ENCODE measurements at places on chromosomes 5 and 9.

- DNase-seq, result no peak
Observed at GRCh38 chr5:40762705-40763104, 6.9 kb upstream of the TTC33 start.

GRCh38 chr9:23769307-23769935, 56.6 kb downstream of the ELAVL2 start:
- DNase-seq, result no peak

- no peak for DNase-seq
Observed at GRCh38 chr9:104914466-104914865, 13.5 kb downstream of the ABCA1 start.

DNA sequence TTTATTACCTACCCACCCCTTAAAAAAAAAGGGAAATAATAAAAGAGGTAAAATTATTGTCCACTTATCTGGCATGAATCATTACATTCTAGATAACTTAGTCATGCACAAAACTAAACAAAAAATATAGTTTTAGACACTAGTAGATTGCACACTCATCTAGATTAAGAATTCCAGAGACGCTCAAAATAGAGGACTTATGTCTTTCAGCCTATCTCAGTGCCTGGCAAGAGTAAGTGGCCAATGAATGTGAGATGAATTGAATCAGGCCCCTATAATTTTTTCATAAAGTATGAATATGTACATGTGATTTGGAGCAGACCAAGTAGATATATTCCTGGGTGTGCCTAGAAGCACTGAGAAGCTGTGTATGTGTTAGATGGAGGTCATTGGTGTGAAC, 2.0 kb upstream of the RXFP3 start:
- DNase-seq, result no peak

- DNase-seq, result no peak
Observed at GRCh38 chr5:106127985-106128384, 1542.8 kb downstream of the EFNA5 start.

DNA sequence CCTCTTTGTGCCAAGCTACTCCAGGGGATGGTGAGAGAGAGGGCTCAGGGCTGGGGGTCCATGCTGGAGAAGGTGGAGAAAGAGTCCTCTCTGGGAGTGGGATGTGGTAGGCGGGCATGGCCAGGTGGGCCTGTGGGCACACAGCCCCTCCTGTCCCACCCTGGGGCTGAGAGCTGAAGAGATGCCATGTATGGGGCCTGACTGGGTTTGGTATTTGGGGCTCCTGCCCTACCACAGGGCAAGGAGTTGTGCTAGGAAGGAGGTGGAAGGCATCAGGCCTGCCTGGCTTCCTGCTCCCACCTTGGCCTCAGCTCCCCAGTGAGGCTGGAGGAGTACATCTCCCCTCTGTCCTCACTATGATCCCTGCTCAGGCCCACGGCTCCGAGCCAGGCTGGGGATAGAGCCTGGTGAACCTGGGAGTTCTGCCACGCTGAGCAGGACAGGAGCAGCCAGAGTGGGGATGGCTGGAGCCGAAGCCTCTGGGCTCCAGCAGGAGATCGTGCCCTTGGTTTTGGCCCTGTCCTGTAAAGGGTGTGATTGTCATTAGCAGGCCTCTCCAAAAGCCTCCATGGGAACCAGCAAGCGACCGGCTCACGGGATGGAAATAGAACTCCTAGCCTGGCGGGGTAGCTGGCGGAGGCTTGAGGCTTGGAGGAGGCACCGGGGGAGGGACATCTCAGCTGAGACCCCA, 75.5 kb downstream of the CACNA1B start:
- DNase-seq, result no peak

DNA sequence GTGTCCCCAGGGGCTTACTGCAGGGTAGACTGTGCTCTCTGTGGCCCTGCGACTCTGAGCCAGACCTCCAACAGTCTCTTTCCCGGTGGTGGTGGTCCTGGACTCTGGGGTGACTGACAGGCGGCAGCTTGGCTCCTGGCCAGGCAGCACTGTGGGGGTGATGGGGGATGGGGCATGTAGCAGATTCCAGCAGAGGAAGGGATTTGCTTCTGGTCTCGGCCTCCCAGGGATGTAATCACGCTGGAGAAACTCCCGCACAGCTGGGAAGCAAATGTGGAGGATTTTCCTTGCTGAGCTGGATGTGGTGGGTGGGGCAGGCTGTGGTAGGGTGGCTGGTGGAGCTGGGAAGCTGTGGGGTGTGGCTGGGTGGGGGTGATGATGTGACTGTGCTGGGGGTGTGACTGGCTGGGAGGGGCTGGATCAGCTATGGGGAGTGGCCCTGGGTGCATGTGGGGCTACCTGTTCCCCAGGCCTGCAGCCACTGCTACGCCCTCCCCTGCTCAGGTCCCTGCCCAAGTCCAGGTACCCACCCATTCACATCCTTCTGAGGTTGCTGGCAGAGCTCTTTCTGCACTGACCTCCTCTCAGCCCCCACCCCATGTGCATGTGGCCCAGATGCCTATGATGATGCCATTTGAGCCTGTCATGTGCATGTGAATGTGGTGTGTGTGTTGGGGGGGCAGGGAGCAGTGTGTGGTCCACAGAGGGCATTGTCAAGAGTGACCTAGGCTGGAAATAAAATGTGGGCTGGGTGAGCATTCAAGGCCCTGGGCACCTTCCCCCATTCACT, 3.8 kb downstream of the NDST1 start:
- no peak for DNase-seq

DNA sequence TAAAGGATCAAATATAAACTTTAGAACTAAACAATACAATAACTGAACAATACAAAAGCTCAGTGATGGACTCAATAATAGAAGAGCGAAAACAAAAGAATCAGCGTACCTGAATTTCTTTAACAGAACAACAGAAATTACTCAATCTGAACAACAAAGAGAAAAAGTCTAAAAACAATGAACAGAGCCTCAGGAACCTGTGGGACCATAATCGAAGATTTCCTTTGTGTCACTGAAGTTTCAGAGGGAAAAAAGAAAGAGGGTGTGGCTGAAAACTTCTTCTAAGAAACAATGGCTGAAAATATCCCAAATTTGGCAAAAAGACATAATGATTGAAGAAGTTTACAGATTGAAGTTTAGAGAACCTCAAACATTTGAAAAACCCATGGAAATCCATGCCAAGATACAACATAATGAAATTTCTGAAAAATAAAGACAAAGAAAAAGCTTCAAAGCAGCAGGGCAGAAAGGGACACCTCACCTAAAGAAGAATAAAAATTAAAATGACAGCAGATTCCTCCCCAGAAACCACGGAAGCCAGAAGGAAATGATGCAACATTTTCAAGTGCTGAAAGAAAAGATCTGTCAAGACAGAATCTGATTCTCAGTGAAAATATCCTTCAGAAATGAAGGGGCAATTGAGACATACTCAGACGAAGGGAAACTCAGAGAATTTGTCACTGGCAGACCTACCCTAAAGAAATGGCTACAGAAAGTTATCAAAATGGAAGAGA, 288.8 kb downstream of the ARL15 start:
- no peak for DNase-seq

DNA sequence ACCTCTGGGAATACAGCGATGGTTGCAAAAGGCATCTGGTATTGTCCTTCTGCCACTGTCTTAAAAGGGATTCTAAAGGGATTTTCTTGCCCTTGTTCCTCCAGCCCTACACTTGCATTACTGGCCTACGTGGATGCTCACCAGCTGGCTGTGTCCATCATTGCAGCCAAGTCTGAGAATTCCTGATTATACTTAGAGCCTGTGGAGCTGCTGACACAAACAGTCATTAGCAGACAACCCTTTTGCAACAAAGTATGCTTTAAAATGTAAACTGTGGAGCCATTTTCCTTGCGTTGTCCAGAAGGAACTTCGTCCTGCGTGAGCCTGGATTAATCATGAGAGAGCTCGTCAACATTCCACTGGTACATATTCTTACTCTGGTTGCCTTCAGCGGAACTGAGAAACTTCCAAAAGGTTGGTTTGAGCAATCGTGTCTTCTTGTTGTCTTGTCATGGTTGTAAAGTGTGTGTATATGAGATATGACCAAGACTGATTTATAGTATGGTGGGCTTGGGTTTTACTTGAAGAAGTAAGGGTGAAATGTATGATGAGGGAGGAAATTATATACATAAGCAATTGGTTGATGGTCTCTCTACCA, at the start of gene MUSK:
MUSK (plus strand) TSS at position 222 of the 598 bp plus-strand sequence; CDS start at position 336, 114 bp downstream.
- no peak for DNase-seq

- DNase-seq, result no peak
Observed at GRCh38 chr9:136940526-136941230, 3.9 kb downstream of the FBXW5 start.

DNA sequence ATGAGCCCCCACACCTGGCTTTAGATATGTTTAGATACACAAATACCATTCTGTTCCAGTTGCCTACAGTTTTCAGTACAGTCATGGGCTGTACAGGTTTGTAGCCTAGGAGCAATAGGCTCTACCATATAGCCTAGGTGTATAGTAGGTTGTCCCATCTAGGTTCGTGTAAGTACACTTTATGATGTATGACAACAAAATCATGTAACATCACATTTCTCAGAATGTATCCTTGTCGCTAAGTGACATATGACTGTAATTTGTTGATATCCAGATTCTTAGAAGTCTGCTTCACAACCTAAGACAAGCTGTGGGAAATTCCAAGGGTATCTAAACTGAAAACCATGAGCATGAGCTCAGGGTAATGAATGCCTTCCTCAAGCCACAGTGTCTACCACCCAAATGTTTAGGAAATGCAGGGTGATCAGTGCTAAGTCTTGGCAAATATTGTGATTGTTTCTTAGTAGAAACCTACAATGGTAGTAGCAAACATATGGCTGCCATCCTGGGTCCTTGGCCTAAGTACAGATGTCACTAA, 8.4 kb downstream of the ECM2 start:
- no peak for DNase-seq

DNA sequence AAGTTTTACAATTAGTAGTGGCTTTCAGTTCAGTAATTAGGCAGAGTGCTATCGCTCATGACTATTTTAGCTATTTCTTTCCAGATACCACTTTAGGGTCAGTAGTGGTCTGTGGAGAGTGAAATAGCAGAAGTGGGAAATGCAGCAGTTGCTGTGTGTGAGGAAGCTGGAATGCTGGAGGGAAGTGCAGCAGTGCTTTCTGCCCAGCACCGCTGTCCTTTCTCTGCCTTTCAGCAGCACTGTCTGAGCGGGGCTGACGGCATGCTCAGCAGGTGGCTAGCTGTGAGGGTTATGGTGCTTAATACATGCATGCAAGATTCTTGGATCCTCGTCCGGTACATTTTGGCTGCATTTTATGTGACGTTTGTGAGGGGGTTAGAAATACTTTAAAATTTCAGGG, 213.9 kb downstream of the PBX3 start:
- DNase-seq, result peak; percentile 70

GRCh38 chr5:172901012-172901780, 58.0 kb upstream of the RPL26L1 start:
- DNase-seq, result no peak

DNA sequence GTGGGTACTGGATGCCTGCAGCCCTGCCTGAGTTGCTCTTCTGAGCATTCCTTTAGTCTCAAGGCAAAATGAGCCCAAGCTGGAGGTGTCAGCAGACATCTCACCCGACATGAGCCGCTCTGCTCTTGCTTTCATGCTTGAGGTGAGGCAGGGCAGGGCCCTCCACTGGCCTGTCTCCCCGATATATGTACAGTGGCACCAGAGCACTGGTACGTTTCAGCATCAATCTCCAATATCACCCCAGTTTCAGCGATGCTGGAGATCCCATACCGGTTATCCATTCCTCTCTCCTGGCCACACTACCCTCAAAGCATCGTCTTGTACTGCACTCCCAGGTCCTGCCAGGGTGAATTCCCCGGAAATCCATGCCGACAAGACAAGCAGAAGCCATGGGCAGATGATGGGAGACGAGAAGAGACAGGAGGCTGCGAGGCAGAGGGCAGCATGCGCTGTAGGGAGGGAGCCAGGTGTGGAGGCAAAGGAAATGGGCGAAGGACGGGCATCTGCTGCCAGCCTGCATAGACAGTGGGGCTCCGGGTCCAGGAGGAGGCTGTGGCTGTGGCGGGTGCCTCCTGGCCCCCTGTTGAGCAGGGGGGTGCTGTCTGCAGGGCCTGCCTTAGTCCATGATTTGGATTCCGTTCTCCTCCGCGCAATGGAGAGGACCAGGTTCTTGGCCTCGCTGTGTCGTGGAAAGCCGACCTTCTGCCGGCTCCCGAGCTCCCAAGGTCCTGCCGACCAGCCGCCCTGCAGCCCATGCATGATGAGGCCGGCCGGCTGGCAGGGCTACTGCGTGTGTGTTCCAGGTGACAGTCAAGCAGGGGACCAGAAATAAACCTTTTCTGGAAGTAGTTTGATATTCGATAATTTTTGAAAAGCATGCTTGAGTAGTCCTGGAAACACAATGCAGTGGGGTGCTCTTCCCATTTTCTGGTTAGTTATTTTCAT, 152.2 kb upstream of the IRX2 start:
- no peak for DNase-seq

DNA sequence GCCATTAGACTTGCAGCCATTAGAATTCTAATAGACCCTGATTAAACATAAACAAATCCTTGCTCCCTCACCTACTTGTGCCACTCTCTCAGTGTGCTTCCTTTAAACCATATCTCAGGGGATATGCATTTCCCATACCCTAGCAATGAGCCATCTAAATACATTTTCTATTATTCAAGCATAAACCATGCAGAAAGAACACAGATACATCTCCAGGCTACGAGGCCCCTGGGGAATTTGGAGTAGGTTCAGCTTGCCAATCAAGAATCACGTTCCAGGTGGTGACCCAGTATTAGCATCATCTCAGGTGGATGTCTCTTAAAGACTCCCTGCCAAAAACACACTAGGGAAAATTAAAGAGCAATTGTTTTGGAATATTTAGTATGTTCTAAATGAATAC, 93.0 kb upstream of the CCL21 start:
- DNase-seq, result no peak

GRCh38 chr9:130288926-130289690, 23.5 kb downstream of the HMCN2 start:
- no peak for DNase-seq

DNA sequence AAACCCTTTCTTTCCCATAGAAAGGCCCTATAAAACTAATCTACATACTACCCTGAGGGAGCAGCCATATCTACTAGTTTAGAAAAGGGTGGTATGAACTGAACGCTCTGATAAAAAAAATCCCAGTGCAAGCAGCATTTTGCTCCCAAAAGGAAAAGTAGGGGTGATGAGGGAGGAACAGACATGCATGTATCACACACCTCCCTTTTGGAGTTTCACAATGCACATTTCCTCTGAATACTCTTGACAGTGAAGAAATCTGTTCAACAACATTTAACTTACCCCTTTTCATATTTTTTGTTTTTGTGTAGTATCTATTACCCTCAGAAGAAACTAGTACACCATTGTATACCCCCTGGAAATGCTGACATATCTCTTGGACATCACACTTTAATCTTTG, 411.4 kb downstream of the MAT2B start:
- DNase-seq, result peak; percentile 14
